Umbilical cord (tissue), 2 donors: ENCODE measurements at places on chromosomes 3 and 15. TPM values are rescaled to one million over a fixed set of nuclear protein-coding genes. Genes with fewer than 3 reads are reported as not detected.

- DNase-seq, result no peak
Observed at GRCh38 chr3:45214061-45214680, 11.9 kb downstream of the TMEM158 start.

Gene PLS1
- 1.2 TPM for total RNA-seq

DNA sequence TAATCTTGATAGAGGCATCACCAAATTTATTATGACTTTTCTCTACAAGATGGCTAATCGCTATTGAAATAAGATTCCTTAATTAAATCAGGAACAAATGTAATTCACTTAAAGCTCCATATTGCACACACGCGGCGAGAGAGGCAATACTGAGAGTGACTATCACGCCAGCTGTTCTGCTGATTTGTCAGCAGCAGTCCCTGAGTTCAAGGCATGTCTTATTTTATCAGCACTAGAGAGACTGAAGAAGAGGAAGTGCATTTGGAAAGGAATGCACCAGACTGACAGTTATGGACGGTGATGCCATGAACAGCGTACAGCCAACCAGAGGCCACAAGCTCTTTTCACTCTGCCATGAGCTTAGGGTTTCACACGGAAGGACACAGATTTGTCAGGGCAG lies 83.6 kb upstream of the SLCO3A1 start:
- DNase-seq, result peak; percentile 38

DNA sequence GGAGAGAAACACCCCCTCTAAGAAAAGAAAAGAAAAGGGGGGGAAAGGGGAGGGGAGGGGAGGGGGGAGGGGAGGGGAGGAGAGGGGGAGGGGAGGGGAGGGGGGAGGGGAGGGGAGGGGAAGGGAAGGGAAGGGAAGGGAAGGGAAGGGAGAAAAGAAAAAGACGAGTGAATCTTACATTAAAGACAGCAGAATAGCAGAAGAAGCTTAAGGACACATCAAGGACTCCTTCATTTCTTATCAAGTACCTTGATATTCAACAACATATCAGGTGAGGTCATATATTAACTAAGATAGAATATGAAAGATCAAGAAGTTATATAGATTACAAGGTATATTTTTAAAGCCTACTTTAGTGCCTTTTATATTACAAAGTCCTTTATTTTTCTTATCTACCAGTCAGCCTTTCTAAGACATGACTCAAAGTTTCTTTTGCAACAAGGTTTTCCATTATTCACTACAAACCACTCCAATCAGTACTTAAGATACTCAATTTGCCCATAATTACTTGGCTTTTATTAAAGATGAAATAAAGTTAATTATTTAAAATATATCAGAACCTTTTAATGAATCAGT lies 17.7 kb upstream of the AADAC start:
- no peak for DNase-seq

GRCh38 chr3:40588406-40588805 lies 63.6 kb downstream of the ZNF621 start:
- DNase-seq, result no peak

Gene CHRNA7
- 14.4 TPM for total RNA-seq

- DNase-seq, result no peak
Observed at GRCh38 chr3:190019844-190020243, 100.9 kb downstream of the P3H2 start.

Gene RHOV
- total RNA-seq, result 3.6 TPM

DNA sequence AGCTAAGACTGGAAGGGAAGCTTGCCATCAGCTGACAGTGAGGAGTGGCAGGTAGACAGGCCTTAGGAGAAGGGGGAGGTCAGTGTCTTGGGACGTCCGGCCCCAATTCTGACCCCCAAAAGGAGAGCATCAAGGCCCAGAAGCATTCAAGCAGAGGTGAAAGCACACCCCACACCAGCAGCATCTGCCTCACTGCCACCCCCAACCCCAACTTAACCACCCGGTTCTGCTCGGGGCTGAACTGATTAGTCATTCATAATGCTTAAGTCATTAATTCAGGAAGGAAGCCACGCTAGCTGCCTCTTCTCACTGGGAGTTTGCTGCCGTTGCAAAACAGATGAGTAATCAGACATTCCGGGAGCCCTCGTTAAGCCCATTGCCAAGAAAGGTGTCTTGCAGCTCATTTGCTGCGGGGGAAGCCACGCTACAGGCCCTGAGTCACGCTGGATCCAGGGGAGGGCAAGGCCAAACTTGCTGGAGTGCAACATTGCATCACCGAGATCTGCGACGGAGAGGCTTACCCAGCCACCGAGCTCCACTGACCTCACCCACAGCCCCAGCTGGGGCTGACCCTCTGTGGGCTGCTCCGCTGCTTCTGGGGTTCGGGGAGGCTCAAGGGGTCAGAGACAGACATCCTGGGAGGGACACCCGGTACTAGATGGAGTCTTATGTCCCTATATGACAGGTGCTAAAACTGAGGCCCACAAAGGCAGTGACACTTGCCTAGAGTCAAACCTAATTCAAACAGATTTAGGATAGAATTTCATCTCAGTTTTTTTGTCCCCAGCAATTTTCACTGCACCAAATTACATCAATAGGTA lies 46.4 kb upstream of the HES1 start:
- peak; percentile 78 for DNase-seq

DNA sequence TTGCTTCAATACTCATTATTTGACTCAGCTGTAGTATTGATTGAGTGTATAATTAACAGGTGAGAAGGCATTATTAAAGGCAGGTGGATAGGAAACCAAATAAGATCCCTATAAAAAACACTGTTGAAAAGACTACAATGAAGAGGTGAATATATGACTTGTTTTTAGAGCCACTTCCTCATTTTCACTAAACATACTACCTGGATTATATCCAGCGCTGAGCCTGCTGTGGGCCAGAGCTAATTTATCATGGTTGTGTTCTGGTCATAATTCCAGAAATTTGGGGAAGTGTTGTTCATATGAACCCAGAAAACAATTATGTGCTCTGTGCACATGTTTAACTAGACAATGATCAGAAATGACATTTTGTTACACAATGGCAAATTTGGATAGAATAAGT lies 235.3 kb upstream of the MME start:
- no peak for DNase-seq

Gene MYRIP
- 1.2 TPM for total RNA-seq

DNA sequence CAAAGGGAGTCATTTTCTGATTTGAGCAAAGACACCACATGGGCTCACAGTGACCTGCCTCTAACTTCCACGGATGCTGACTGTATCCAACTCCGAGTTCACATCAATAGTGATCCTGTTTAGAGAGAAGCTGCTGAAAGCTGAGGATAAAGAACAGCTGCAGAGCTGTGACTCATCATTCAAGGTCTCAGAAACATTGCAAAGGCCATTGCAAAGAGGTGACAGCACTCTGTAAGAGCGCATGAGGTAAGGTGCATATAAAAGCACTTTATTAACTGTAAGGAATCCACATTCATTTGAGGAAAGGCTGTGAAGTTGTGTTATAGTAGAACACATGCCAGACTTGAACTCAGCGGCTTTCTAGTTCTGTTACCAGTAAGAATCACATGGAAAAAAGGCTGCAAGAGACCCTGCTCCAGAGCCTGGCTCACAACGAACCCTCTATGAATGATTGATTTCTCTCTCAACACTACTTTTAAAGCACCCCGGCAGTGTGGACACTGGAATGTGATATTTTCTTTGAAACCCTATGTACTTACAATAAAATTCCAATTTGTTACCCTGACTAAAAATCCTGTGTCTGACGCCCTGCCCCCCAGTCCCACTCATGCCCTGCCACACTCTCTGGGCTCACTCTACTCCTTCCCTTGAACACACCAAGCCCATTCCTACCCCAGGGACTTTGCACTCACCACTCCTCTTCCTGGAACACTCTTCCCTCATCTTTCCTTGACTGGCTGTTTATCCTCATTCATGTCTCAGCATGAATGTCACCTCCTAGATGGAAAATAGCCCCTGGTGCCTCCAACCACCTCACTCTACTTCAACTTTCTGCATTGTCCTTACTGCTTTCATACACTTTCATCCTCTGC lies 111.2 kb downstream of the LSM3 start:
- peak; percentile 85 for DNase-seq

DNA sequence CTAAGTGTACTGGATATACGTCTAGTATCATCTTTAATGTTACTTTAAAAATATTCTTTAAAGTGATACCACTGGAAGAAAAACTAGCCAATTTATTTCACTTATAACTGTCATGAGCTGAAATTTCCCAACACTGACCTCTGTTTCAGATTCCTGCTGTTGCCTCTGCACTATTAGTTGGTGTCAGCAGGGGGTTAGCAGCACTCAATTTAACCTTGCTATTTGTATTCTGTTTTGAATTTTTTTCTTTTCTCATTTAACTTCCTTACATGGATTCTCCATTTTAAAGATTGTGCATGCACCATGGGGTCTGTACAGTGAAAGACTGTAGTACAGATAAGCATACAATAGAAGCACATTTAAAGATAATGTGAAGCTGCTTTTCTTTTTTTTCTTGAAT lies 169.2 kb downstream of the UBE2E2 start:
- DNase-seq, result no peak

DNA sequence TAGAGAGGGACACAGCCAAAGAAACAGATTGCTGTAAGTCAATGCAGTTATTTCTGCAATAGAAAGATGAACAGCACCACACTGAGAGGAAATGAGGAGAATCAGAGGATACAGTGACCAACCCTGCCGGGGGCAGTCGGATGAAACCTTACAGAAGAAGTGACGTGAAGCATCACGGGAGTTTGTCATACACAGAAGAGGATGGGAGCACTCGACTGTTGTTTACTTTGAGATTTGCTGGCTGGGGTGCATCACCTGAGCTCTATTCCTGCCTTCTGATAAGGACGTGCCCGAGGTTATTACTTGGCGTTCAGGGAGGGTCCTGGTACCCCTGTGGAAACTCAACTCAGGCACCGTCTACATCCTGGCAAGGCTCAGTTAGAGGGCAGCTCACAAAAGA lies 45.4 kb downstream of the MAGEF1 start:
- DNase-seq, result no peak

GRCh38 chr15:70043590-70043989 lies 54.1 kb downstream of the TLE3 start:
- DNase-seq, result no peak

GRCh38 chr3:12165909-12166308 lies 7.2 kb upstream of the TIMP4 start:
- DNase-seq, result no peak

DNA sequence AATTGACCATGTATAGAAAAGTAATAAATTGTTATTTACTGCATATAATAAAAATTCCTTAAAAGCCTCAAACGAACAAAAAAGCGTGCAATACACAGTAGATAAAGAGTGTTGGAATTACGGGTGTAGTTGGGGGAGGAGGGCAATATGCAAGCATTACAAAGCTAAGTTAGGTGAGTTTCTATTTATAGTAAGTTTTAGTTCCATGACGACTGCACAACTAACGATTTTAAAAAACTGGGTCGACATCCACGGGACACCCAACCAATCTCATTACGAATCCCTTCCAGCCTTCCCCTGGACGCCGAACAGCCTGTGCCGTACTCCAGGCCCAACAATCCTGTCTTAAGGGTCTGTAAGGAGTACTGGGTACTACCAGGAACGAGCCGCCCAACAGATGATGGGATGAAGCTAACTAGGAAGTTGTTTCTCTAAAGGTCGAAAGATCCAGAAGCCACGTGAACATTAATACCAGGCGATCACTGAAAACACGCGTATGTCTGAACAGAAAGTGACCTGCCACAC lies 677 bp downstream of the POLQ start:
- peak; percentile 8 for DNase-seq

DNA sequence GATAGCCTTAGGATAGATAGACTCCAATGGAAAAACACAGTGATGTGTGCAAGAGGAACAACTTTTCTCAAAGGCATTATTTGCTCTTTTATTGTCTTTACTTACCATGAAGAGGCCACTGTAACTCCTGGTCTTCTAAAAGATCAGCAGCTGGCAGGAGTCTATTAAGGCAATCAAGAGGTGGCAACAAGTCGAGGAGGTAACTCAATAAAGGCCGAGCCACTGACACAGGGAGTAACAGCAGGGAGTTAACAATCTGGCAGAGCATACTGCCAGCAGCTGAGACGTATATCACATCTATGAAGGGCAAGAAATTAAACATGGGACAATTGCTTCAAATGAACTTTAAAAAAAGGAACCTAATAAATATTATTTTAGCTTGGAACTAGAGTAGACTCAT lies 106.2 kb downstream of the HERC1 start:
- no peak for DNase-seq

Gene SENP8
- total RNA-seq, result 7.5 TPM

- no peak for DNase-seq
Observed at GRCh38 chr3:138369151-138369900, 20.9 kb downstream of the MRAS start.

- DNase-seq, result no peak
Observed at GRCh38 chr3:15861163-15861562, 63.4 kb upstream of the ANKRD28 start.

GRCh38 chr15:74326746-74327145 lies 40.7 kb downstream of the CYP11A1 start:
- peak; percentile 64 for DNase-seq

Gene LIPH
- total RNA-seq, result 2.2 TPM

Gene XCR1
- total RNA-seq, result 0.24 TPM

Gene FBXL2
- total RNA-seq, result 13.5 TPM

- peak; percentile 26 for DNase-seq
Observed at GRCh38 chr3:5138214-5138981, 16.3 kb downstream of the ARL8B start.

Gene ZNF385D
- total RNA-seq, result 16.6 TPM

Gene CCR3
- 41.7 TPM for total RNA-seq

Gene TRPM1
- total RNA-seq, result 6.0 TPM

DNA sequence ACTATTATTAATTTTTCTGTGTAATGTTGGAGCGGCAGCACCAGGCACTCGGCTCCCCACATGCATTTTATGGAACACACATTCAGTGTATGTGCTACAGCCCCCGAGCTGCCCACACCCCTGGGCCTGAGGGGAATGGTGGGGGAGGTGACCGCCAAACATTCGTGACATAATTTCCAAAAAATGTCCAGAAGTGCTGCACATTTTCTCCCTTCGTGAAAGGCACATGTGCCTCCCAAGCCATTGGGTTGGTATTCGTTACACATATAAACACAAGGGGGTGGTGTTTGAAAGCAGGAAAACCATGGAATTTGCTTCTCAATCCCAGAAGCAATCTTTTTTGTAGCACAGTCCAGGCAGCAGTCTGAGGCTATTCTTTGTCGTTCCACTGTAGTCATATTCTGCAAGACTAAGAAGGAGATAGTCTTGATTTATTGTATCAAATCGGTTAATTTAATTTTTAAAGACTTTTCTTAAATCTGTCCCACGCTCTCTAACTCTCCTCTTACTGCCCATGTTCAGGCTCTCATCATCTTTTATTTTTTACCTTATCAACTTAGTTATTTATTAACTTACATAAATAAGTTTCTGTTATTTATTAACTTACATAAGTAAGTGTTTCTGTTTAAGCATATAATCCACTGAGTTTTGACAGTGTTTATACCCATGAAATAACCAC lies 39.2 kb upstream of the POLR2M start:
- peak; percentile 83 for DNase-seq

DNA sequence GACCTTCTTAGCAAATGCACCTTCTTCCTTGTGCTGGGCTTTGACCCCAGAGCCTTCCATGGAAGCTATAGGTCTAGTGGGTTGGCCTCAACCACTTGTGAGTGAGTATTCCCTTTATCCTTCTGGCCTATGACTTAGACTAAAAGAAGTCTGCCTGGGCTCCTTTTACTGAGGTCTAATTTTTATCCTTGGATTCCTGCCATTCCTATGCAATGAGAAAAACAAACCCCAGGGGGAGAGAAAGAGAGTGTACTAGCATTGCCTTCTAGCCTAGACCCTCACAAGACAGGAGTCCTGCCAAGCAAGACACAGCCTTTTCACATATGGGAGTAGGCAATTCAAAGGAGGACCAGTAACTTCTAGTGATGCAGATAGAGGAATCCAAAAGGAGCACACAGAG lies 155.4 kb downstream of the PPM1L start:
- DNase-seq, result no peak

GRCh38 chr15:86743283-86743903 lies 663.7 kb downstream of the AGBL1 start:
- DNase-seq, result peak; percentile 37
